Keratinocyte (primary cell): ENCODE measurements at places on chromosomes 13 and 19. TPM values are rescaled to one million over a fixed set of nuclear protein-coding genes. Genes with fewer than 3 reads are reported as not detected.
A peak's percentile ranks its signal among the peaks of the same experiment; 100 is the strongest.

AP1M2 gene
- 83.1 to 122 TPM (median 109 TPM) in 3 replicates for polyA plus RNA-seq

LENG9 gene
- 1.3 to 2.2 TPM (median 2.1 TPM) in 3 replicates for polyA plus RNA-seq

CEACAM7 gene
- not detected in 3 replicates for polyA plus RNA-seq

PSG3 gene
- polyA plus RNA-seq = not detected in 3 replicates

LIPE gene
- 5.0 to 9.1 TPM (median 6.1 TPM) in 3 replicates for polyA plus RNA-seq

COL5A3 gene
- polyA plus RNA-seq = 0.32 to 0.67 TPM (median 0.43 TPM) in 3 replicates

PRRG2 gene
- polyA plus RNA-seq = 5.2 to 7.5 TPM (median 5.3 TPM) in 3 replicates

- DNase-seq = no peak
Observed at GRCh38 chr19:1104311-1105007, 665 bp downstream of the GPX4 start.

GRCh38 chr13:101155920-101156319 is 260.4 kb downstream of the NALCN start:
- DNase-seq = no peak

- no peak for DNase-seq
Observed at GRCh38 chr19:46604781-46605355, 3.7 kb downstream of the CALM3 start.

DNA sequence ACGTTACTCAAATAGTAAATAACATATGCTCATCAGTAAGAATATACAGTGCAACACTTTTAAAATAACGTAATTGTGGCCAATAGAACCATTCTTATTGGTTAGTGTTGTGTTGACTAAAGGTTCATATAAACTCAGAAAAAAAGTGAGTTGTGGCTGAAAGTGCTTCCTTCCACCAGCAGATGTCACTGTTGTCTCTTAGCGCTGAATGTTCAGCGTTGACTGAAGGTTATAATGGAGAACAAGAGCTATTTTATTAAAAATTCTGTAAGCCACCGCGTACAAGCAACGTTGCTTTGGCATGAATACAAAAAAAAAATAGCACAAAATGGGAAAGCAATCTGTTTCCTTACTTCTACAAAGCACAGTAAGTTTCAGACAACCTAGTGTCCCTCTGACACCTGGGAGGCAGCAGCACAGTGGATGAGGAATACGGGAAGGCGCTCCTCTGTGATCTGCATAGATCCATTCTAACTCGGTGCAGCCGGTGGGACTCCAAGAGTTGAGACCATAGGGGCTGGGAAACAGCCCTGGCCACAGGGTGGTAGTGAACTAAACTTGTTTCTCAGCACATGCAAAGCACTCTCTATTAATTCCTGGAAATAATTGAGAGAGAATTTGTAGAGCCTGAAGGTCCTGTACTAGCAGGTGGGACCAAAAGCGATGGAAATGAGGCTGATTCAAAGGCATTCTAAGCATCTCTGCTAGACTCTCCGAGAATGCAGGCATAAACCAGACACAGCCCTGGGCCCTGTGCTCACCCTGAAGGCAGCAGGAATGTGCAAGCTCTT is 23.9 kb upstream of the OXGR1 start:
- peak; percentile 9 for DNase-seq

- DNase-seq = no peak
Observed at GRCh38 chr19:41849067-41849466, 4.2 kb downstream of the DMRTC2 start.

- DNase-seq = no peak
Observed at GRCh38 chr19:8109890-8110662, 39.3 kb downstream of the FBN3 start.

- no peak for DNase-seq
Observed at GRCh38 chr19:23822735-23823134, 64.0 kb upstream of the ZNF681 start.

DNA sequence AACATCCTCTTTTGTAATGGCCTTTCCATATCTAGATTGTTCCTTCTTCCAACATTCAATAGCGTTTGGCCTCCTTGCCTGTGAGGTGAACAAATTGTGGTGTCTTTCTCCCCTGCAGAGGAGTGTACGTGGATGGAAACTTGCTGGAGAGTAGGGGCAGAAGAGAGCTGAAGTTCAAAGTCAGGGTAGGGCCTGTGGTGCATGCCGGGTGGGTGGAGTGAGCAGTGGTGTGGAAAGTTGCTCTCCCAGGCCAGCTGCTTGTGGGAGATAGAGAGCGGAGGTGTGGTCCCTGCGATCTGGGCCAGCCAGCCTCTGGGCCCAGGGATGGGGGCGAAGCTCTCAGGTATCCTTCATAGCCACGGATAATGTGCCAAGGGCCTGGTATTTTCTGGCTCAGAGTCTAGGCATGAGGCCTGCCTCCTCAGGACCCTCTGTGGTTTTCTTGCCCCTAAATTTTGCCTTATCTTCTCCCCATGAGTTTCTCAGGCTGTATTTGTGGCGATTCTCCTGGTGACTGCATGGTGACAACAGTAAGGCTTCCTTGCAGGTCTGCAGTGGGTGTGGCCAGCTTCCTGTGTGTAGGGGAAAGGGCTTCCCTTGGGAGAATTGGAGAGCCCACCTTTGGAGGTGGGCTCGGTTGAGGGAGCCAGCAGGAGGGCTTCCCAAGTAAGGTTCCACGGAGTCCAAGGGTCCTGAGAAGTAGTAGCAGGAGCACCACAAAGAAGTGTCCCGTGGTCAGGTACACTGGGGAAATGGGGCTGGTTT is 6.7 kb downstream of the RGCC start:
- DNase-seq = no peak

DNA sequence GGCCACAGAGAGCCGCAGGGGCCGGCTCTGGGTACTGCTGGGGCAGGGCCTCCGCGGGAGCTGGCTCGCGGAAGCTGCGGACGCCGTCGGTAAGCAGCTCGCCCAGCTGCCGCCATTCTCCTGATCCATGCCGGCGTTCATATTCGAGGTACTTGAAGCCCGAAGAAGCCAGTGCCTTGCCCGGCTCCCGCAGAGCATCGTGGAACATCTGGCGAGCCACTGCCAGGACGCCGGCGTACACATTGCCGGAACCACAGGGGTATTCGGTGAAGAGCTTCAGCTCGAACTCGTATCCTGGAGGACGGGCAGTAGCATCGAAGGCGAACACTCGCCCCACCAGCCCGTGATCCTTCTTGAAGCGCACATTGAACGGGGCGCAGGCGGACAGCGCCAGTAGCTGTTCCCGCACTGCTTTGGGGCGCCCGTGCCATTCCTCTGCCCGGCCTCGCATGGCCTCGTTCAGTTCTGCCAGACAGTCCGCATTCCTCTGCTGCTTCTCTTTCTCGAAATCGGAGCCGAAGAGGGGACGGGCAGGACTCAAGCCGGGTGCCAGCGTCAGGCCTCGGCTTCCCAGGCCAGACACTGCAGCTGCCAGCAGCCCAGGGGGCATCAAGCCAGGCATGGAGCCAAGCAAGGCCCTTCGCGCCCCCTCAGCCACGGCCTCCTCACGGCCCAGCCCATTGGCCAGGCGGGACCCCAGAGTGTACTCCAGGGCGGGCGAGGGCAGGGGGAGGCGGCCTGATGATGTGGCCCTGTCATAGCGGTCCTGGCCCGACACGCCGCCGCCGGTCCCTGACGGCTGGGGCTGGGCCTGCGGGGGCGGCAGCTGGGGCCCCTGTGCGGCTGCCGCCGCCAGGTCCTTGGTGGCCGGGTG is 1.0 kb downstream of the IRF2BP1 start:
- no peak for DNase-seq

DNA sequence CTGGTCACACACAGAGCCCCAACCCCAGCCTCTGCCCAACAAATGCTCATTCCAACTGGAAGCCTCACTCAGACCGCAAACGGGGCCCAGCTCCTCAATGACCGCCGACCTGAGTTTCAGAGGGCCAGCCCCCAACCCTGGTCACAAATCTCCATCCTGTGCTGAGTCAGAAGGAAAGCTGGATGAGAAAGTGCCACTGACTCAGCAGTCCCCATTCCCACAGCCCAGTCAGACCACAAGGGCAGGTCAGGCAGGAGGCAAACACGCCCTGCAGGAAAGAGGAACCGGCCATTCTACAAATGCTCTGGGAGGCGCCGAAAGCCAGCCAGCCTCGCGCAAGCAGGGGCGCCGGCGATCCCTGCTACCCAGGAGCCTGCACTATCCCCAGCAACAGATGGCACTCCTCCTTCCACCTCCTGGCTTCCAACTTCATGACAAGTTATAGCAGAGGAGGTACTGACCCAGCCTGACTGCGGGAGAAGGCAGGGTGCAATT is 14.1 kb upstream of the PRKD2 start:
- no peak for DNase-seq

DNA sequence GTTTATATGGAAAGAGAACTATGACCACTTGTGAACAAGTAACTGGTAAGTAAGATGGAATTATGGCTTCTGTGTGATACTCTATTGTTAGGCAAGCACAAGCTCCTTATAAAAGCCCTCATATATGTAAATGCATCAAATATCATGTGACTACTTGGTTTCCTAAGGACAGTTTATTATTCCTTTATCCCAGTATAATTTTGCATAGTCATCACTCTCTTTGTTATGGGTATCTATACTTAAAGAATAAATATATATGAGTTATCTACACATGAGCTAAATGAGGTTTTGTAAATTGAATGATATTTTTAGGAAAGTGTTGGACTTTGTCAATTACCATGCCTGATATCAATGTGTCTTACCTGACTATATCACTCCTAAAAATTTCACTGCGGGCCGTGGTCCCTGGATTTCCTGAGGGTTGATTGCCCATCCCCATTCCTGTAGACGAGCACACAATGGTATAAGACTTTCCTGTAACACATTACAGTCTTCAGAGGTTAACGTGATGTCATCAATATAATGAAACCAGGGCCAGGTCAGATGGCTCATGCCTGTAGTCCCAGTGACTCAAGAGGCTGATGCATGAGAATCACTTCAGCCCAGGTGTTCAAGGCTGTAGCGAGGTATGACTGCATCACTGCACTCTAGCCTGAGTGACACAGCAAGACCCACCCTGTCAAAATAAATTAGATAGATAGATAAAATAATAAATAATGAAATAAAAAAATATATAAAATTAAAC is 20.7 kb downstream of the ZNF844 start:
- no peak for DNase-seq

DNA sequence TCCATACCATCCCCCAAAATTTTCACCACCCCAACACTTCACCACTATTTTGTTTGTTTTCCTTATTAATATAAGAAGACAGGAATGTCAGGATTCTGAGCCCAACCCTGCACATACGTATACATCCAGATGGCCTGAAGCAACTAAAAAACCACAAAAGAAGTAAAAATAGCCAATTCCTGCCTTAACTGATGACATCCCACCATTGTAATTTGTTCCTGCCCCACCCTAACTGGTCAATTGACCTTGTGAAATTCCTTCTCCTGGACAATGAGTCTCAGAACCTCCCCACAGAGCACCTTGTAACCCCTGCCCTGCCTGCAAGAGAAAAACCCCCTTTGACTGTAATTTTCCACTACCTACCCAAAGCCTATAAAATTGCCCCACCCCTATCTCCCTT is 132.5 kb downstream of the ZNF675 start:
- DNase-seq = peak; percentile 80

GRCh38 chr13:39910833-39911232 is 255.4 kb downstream of the COG6 start:
- no peak for DNase-seq

DNA sequence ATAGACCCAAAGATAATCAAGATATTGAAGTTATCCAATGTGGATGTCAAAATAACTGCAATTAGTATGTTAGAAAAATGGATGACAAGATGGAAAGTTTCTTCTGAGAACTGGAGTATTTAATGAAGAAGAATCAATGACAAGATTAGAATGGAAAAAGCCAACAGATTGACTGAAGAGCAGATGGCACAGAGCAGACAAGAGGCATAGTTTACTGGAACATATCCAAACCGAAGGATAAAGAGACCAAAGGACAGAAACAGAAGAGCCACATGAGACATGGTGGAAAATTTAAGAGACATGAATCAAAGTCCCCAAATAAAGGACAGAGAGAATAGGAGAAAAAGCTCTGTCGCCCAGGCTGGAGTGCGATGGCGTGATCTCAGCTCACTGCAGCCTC is 89.6 kb upstream of the RXFP2 start:
- no peak for DNase-seq

DNA sequence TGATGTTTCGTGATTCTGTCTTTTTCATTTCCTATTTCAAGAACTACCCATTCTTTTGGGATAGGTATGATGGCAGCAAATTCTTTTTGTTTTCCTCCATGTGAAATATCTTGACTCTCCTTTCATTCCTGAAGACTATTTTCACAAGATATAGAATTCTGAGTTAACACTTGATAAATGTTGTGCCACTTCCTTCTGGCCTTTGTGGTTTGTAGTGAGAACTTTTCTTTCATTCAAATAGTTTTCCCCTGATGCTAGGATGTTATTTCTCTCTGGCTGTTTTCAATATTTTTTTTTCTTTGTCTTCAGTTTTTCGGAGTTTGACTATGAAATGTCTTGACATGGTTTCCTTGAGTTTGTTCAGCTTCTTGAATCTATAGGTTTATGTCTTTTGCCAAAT is 8.3 kb upstream of the TUBGCP3 start:
- no peak for DNase-seq

DNA sequence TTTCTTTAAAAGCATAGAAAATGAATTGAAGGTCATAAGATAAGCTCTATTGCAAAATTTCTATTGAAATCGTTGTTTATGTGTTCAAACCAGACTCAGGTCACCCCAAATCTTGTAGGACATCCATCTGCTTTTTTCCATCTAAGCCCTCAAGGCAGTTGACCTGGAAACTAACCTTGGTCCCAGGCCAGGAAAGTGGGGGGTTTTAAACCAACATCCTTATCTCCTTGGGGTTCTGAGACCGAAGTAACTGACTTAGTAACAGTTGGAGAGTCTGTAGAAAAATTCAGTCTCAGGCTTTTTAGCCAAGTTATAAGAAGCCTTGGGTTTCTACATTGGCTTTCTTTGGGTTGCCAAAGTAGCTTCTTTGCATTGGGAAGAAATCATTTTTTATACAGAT is 23.4 kb downstream of the ZNF507 start:
- DNase-seq = no peak
